Articular chondrocyte of knee joint (primary cell): ENCODE measurements at places on chromosomes 1 and 21. TPM values are rescaled to one million over a fixed set of nuclear protein-coding genes. Genes with fewer than 3 reads are reported as not detected.

Gene TMCC2
- total RNA-seq, result 0.78 and 0.97 TPM in 2 replicates

Gene CRB1
- 0.26 and 0.65 TPM in 2 replicates for total RNA-seq

Gene PIK3R3
- total RNA-seq, result 14.6 and 15.3 TPM in 2 replicates

Gene CNTN2
- total RNA-seq, result 0.39 and 0.86 TPM in 2 replicates

Gene OR2T35
- total RNA-seq, result not detected in 2 replicates

Gene CFHR4
- total RNA-seq, result not detected in 2 replicates

Gene OR2AK2
- not detected in 2 replicates for total RNA-seq

Gene CA6
- not detected in 2 replicates for total RNA-seq

Gene LCE1D
- total RNA-seq, result not detected in 2 replicates

Gene LRRC40
- 22.1 and 25.1 TPM in 2 replicates for total RNA-seq

Gene DEDD
- total RNA-seq, result 28.6 and 33.5 TPM in 2 replicates

Gene GUCA2A
- not detected in 2 replicates for total RNA-seq

Gene SYT14
- total RNA-seq, result 0.32 TPM in 1 of 2 replicates, not detected in the other

Gene MCOLN3
- 7.8 and 13.7 TPM in 2 replicates for total RNA-seq

Gene EXTL1
- 0.26 and 1.3 TPM in 2 replicates for total RNA-seq
